HT1080 (cell line): ENCODE measurements at places on chromosomes 6 and 20.

DNA sequence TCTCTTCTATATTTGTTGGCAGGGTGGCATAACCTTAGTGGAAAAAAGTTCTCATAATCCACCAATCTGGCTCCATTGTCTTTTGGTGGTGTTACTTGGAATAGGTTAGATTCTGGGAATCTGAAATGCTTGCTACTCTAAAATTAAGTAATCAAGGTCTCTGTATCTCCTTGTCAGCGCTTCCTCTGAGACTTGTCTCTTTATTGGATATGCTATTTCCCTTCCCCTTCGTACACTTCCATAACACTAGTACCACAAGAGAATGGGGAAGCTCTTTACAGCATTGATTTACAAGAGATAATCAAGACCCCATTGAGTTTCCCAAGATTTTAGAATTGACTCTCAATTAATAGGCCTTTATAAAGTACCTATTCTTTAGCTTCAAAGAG, 280.2 kb downstream of the ADGB start:
- DNase-seq = no peak

GRCh38 chr20:23147647-23147963, 61.5 kb upstream of the CD93 start:
- no peak for DNase-seq

GRCh38 chr6:31126396-31127175, 6.3 kb upstream of the CDSN start:
- DNase-seq = no peak

DNA sequence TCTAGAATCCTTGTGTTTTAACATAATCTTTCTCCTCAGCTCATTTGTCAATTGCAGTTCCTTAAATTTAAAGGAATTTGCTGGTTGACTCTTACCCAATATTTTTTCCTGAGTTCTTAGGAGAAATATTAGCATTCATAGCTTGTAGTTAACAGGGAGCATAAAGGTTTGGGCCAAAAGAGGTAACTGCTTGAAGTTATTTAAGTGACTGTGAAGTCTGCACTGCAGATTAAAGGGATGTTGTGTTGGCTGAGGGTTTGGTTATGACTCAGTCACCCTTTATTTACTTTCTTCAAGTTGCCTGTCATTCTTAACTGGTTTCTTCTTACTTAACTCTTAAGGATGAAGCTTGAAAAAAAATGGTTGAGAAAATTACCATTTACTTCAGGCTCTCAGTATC, 220.3 kb upstream of the LAMP5 start:
- peak; percentile 79 for DNase-seq

- DNase-seq = no peak
These were observed 3.3 kb downstream of the PI16 start for GRCh38 chr6:36957773-36958271.

GRCh38 chr6:53752856-53753255, 41.9 kb upstream of the LRRC1 start:
- DNase-seq = peak; percentile 64

- DNase-seq = no peak
These were observed 129.7 kb upstream of the PHACTR1 start for GRCh38 chr6:12586721-12587480.

GRCh38 chr6:151063352-151063751, 176.4 kb upstream of the AKAP12 start:
- DNase-seq = peak; percentile 44

- DNase-seq = no peak
These were observed 34.2 kb downstream of the GSS start for GRCh38 chr20:34921436-34921835.

DNA sequence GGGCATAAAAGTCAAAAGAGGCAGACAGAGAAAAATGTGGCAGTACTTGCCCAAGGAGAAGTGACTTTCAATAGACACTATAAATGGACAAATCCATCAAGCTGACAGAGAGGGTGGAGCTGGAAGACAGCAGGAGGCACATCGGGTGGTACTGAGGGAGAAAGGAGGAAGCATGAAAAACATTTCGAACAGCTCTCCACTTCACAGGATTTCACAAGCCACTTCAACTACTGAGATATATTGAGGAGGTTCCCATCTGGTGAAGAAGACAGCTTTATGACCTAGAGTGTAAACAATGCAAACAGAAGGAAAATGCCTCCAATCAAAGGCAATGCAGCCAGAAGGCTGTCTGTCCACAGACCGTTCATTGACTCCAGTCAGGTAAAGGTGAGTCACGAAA, 259.4 kb upstream of the ECI2 start:
- no peak for DNase-seq

DNA sequence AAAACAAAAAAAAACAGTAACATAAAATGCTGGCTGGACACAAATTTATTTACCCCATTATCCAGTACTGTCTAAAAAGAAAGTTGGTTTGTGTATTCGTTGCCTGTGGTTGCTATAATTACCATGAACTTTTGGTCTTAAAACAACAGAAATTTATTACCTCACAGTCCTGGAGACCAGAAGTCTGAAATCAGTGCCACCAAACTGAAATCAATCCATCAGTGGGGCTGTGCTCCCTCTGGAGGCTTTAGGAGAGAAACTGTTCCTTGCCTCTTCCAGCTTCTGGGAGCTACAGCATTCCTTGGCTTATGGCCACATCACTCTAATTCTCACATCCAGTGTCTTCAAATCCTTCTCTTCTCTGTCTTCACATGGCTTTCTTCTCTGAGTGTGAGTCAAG, 79.4 kb downstream of the SNX5 start:
- DNase-seq = peak; percentile 49

DNA sequence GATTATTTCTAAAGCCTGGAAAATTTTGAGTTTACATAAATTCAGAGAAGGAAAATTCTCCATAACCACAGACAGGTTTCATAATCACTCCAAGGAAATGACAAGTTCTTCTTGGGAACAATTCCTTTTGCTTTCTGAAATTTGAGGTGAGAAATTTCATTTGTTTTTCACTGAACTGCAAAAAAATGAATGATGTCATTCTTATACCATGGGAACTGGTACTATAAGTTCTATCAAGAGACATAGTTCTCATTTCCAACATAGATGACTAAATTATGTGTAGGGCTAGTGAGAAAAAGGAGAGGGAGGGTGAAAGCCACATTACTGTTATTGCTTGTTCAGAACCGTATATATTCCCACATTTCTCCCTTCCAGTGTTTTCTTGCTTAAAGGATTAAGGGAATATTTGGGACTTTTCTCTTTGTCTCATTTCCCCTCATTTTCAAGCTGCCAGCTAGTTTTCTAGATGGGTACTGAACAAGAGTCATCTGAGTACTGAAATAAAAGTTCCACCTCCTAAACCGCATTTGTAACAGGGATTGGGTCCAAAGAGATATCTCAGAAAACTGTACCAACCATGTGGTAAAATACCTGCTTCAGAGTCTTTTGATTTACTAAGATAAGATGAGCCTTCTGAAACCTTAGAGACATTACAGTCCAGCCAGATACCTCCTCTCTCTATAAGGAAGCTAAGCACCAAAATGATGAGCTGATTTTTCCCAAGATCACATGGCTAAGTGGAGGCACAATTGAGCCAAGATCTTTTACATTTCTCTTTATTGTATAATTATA, 144.3 kb upstream of the PRDM1 start:
- DNase-seq = peak; percentile 50

GRCh38 chr20:20635006-20635405, 77.4 kb downstream of the RALGAPA2 start:
- DNase-seq = no peak

GRCh38 chr6:11092668-11093375, 812 bp upstream of the SMIM13 start:
- no peak for DNase-seq

DNA sequence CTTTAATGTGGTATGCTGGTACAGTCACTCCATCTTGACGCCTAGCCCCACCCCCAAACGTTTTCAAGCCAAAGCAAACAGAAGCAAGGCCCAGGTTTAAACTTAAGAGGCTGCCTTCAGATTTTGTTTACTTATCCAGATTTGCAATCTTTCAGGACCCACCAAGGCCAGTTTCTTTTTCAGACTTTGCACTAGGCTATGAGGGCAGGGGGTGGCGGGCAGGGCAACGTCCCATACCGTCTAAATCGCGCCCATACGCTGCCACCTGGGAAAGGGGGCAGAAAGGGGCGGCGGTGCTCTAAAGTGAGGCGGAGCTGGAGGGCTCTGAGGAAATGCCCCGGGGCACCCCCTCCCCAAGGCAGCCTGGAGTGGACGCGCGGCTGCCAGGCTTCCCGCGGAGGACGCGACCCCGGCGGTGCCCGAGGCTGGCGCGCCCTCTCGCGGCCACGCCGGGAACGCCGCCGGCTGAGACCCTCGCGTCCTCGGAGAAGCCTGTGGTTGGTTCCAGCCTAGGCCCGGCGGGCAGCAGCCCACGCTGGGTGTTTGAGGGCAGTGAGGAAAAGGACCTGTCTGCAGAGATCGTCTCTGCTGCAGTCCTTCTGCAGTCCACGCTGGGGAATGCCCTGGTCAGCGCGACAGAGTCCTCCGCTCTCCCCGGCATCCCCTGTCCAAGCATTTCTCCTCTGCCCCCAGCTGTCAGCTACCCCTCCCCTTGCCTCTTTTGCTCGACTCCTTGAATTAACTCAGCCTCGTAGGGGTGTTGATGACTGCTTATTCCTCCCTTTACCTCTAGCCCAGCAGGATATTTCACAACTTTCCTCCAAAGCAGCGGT, 129.2 kb upstream of the PRND start:
- DNase-seq = peak; percentile 24
